Fibroblast of skin of back (primary cell): ENCODE measurements at places on chromosomes 1 and 21.

GRCh38 chr1:190104961-190105360 is 372.7 kb downstream of the BRINP3 start:
- no peak for DNase-seq

GRCh38 chr1:95126846-95127245 is 9.7 kb downstream of the TLCD4 start:
- DNase-seq: no peak

GRCh38 chr1:107687849-107688753 is 276.9 kb downstream of the VAV3 start:
- DNase-seq: no peak

DNA sequence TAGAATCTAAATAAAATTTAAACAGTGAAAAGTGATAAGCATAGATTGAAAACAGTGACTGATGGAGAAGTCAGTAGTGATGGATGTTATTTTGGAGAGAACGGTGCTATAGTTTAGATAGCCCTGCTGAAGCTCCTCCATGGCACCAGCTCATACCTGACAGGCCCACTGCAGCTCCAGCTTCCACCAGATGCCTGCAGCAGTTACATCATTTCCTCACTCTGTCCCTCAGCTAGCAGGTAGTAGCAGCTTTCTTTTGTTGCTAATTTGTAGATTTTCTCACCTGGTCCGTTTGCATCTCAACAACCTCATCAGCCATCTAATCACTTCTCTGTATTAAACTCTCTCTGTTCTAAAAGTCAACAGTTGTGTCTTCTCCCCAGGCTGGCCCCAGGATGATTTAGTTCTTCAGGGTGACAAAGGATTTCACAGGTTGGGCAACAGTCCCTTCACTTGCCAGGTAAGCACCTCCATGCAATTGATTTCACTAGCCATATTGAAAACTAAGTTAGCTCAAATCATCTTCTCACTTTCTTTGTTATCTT is 128.3 kb downstream of the LMX1A start:
- no peak for DNase-seq

- no peak for DNase-seq
These were observed 10.7 kb upstream of the TCHH start for GRCh38 chr1:152125834-152126443.

GRCh38 chr1:211356723-211357407 is 30.2 kb downstream of the TRAF5 start:
- DNase-seq: no peak

- DNase-seq: peak; percentile 51
These were observed 25.0 kb upstream of the LAPTM5 start for GRCh38 chr1:30782361-30783255.

DNA sequence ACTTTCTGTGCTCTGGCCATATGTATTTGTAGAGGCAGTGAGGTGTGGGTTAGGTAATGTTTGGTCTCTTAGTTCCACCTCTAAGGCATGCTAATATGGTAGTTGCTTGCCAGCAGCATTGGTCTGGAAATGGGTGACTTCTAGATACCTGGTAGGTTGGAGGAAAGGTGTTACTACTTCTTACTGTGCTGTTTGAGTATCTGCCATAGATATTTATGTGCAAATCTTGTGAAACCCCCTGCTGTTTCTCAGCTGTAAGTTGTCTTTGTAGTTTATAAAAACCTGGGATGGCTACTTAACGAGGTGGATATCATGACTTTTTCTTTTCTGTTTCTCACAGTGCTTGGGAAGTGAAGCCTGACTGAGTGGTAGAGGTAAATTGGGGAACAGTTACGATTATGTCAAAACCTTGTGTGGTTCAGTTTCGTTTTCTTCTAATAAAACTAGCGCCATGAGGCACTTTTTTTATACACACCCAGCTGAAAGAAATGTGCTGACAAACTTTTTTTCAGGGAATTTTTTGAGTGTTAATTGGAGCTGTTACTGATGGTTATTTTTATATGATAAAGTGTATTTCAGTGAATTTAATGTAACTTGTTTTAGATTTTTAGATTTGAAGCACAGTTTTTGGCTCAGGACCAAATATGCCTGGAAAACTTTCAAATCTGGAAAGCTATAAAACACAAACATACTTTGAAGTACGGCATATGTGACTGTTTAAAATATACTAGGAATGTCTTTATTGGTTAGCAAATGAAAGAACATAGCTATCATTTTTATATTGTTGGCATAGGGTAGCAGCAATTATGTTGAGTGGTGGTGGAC is 42.1 kb downstream of the CAMSAP2 start:
- DNase-seq: peak; percentile 60
